Stimulated activated CD8-positive, alpha-beta memory T cell treated with anti-CD3 and anti-CD28 coated beads, Interleukin-2, amount 100 ng/mL, for 48 hours (primary cell): ENCODE measurements at places on chromosomes 11 and 22.

DNA sequence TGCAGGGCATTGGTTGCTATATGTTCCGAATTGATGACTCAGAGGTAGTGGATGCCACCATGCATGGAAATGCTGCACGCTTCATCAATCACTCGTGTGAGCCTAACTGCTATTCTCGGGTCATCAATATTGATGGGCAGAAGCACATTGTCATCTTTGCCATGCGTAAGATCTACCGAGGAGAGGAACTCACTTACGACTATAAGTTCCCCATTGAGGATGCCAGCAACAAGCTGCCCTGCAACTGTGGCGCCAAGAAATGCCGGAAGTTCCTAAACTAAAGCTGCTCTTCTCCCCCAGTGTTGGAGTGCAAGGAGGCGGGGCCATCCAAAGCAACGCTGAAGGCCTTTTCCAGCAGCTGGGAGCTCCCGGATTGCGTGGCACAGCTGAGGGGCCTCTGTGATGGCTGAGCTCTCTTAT lies 5.4 kb upstream of the TTC36 start:
- DNase-seq, result no peak

- DNase-seq, result no peak
Measured at GRCh38 chr22:43398910-43399309, 12.9 kb upstream of the MPPED1 start.

GRCh38 chr11:104183593-104183992 lies 19.6 kb upstream of the PDGFD start:
- DNase-seq, result no peak

GRCh38 chr22:49738566-49738965 lies 89.1 kb downstream of the BRD1 start:
- DNase-seq, result no peak

DNA sequence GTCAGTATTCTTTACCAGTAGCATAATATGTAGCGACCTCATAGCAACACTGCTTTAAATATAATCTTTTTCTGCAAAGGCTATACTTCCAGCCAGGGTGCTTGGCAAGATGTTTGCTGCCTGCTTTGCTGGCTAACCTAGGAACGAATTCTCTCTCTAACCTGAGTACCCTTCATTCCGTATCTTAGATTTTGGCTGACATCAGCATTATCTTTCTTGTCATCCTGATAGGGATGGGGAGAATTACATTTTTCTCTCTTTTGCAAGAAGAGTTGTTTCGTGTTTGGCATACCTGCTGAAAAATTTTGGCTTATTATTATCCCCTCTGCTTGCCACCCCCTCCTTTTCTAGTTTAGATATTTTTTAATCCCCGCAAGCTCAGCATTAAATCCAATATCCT lies 91.2 kb upstream of the CLMP start:
- no peak for DNase-seq

- DNase-seq, result no peak
Measured at GRCh38 chr22:20159076-20159475, 8.2 kb upstream of the CCDC188 start.

DNA sequence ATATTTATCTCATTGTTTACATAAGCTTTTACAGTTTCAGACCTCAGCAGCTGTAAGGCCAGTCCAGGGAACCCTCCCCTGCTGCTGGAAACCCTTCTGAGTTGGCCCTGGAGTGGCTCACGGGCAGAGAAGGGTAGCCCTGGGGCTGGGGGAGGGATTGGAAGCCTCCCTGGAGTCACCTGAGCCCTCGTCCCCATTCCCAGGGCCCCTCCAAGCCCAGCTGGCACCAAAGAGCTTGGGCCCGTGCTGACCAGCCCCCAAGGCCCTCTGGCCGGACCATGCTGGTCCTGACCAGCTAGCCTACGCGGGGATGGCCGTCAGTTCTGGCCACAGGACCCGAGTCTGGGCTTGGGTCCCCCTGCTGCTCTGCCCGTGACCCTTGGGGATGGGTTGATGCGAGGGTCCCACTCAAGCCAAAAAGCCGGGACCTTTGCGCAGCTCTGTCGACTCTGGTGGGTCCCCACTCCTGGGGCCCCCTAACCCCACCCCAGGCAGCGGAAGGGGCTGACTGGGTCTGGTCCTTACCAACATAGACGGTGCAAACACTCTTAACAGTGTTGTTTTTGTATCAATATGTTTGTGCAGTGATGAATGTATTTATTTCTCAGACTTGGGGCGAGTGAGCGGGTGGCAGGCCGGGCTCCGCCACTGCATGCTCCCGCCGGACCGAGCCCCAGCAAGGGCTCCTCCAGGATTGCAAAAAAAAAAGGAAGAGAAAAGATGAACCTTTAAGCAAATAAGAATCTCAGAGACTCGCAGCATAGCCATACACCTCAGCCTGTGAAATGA lies 17.5 kb upstream of the TMEM191C start:
- DNase-seq, result no peak

GRCh38 chr11:134665571-134666270 lies 253.7 kb upstream of the B3GAT1 start:
- no peak for DNase-seq

DNA sequence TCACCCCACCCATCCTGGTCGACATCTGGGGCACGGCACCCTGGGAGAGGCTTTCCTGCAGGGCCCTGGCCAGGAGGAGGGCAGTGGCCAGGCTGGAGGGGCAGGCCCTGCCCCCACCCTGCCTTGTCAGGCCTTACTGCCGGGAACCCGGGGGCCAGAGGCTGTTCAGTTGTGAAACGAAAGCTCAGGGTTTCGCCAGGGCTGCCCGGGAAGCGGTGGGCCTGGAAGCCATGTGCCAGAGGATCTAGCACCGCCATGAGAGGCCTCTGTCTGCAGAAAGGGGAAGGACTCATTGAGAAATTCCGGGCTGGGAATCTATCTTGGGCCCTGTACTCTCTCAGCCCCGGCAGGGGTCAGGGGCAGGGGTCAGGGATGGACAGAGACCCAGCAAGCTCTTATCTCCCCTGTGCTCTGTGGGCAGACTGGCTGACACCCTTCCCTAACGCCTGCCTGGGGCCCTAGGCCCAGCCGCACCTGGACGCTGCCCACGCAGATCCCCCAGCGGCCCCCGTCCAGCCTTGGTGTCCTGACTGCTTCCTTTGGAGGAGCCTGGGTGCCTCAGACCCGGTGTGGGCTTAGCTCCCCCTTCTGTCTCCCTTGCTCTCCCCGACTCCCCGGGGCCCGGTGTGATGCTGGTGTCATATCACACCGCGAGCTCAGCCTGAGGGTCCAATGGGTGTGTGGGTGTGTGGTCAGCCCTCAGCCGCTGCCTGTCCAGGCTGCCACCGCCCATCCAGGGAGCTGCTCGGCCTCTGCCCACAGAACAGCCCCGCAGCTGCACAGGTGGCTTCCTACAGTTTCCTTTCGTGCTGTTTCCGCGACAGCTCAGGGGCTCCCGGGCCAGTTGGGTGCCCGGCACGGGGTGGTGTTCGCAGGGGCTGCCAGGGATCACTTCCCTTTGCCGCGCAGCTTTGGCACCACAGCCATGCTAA lies 6.5 kb downstream of the PIM3 start:
- no peak for DNase-seq

DNA sequence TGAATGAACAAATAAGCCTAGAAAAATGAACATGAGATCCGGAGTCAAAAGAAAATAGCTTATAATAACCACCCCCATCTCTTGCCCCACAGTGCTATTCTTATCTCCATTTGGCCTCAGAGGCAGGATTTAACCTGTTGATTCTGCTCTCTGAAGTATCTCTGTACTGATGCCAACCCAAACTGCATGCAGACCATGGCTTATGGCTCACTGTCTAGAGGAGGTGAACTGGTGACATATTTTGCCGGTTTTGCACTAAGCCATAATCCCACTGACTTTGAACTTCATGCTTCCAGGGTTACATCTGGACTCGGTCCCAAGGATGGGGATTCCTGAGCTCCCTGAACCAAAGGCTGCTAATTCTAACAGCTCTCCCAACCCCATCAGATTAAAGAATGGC lies 397.1 kb downstream of the TENM4 start:
- no peak for DNase-seq

- DNase-seq, result no peak
Measured at GRCh38 chr11:30133281-30133680, 97.5 kb upstream of the FSHB start.

DNA sequence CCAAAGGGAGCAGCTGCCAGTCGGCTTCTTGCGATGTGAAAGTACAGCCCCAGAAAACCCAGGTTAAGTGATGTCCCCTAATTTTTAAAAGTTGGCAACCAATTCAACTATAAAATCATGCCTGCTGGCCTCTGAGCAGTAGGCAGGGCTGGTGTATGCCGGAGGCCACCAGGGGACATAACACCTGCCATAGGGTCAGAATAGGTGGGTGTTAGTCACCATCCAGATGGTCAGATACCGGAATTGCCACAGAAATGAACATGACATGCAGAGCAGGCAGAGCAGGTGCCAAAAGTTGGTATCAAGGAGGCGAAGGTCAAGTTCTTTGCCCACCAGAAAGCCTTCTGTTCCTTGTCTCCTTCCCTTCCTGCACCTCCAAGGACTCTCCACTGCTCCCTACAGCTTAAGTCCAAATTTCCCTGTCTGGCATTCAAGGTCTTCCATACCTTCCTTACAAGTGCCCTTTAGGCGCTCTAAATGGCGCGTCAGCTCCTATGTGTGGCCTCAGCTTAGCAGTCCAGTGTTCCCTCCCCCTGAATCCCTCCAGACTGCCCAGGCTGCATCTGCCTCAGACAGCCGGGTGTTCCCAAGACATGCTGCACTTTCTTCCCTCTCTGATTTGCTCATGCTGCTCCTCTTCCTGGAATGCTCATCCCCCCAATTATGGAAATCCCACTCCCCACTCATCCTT lies 45.1 kb downstream of the PTPRJ start:
- no peak for DNase-seq

DNA sequence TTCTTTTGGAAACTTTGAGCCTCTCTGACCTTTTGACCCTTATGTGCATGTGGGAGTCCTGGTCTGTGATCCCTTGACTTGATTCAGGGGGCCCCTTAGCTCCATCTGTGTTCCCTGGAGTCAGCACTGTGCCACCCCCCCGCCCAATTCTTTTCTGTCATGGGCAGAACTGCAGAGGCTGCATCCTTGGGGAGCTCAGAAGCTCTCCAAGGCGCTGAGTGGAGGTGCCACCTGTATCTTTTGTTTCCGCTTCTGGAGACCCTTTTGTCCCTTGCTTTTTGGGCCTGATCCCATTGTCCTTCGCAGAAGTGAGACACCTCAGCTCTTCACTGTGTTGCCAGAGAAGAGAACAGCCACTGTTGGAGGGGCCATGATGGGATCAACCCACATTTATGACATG lies 2.4 kb upstream of the PACS1 start:
- no peak for DNase-seq

- no peak for DNase-seq
Measured at GRCh38 chr11:124071623-124071948, 30.5 kb upstream of the OR10G7 start.

- DNase-seq, result no peak
Measured at GRCh38 chr11:8744423-8744822, 61.8 kb downstream of the RPL27A start.

DNA sequence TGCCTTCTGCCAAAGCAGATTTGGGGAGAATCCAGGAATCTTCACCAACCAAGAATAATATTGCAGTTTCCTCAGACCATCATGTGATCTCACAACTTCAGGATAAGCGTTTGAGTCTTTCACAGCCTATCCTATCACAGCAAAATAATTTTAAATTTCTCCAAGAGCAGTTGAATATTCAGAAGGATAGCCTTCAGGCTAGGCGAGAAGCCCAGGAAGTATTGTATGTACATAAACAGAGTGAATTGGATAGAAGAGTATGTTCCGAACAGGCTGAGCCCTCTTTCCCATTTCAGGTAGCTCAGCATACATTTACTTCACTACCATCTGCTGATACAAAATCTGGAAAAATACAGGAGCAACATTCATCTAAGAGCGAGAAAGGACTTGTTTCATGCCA lies 36.1 kb downstream of the CEP295 start:
- DNase-seq, result no peak

GRCh38 chr11:73288192-73288872 lies 16.2 kb downstream of the P2RY6 start:
- no peak for DNase-seq

- DNase-seq, result no peak
Measured at GRCh38 chr11:32088117-32088941, 2.5 kb upstream of the RCN1 start.

DNA sequence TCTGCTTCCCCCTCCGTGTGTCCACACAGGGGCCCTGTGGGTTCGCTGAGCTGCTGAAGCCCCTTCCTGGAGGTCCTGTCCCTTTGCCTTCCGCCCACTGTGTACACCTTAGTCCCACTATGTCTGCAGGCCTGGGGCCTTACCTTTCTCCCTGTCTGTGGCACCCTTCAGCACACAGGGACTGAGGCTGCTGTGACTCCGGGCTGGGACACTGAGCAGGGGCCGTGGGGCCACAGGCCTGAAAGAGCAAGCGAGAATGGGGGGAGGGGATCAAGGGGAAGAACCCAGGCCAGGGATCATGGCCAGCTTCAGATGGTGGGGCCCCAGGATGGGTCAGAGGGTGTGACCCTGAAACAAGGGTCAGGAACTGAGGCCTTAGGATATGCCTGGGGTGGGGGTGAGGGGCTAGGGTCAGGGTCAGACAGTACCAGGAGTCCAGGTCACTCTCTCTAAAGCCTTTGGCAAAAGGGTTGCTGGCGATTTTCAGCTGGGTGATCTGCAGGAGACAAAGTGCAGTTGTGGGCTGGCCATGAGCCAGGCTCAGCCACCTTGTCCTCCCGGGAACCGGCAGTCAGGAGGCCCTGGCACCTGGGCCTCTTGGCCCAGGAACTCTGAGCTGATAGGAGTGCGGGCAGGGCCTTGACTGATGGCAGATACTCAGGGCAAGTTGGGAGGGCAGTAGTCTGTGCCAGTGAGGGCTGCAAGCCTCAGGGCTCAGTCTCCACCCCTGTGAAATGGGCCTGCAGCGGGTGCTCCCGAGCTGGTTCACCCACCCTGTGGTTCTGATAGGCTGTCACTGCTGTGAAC lies 2.6 kb upstream of the NUDT8 start:
- DNase-seq, result no peak

DNA sequence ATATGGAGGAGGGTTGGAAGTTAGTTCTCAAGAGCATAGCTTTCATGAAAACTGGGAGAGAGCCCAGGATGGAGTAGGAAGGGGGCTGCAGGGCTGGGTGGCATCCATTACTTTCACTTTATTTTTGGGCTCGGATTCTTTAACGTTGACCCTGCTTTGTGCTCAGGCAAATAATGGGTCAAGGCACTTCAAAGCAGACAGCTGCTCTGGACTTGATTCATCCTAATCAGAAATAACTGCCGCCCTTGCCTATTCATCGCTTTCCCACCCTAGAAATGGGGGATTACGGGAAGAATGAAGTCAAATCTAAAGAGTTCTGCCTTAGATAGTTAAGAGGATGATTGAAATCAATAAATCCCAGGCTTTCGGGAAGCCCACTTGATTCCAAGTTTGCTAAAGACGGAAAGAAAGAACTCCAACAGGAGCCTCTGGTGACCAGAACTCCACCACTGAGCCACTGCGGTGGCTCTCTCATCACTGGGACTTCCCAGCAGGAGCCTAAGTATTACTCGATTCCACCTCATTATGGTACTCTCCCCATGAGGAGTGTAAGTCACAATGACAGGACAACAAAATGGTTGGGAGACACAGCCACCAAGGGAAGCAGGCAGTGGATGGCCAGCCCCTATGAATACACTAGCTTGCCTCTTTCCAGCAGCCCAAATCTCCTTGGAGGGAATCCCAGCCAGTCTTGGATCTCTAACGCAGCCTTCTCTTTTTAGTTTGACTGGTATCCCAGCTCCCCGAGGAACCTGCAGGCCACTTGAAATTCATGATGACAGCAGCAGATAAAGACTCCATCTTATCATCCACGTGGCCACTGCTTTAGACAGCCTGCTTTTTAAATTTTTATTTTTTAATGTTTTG lies 815.5 kb downstream of the NTM start:
- DNase-seq, result no peak

GRCh38 chr11:44767421-44767820 lies 40.7 kb downstream of the TSPAN18 start:
- DNase-seq, result no peak

GRCh38 chr11:4975436-4975835 lies 19.2 kb upstream of the OR51L1 start:
- DNase-seq, result no peak
